Fibroblast of lung (primary cell): ENCODE measurements at places on chromosomes 1 and 21. TPM values are rescaled to one million over a fixed set of nuclear protein-coding genes. Genes with fewer than 3 reads are reported as not detected.

- H3K4me3 ChIP-seq: no peak overlapping the region
- no peaks in the 10 kb centered on the region for H3K36me3 ChIP-seq
- peaks cover 8% of the 10 kb centered on the region for H3K27me3 ChIP-seq
These were observed 4.0 kb downstream of the CASQ2 start for GRCh38 chr1:115764541-115764940.

GRCh38 chr1:171595324-171595723, 26.7 kb upstream of the MYOCOS start:
- H3K4me3 ChIP-seq: no peak overlapping the region
- H3K4me1 ChIP-seq: no peaks in the 10 kb centered on the region
- H3K27me3 ChIP-seq: no peaks in the 10 kb centered on the region
- peak; percentile 74 for DNase-seq

GRCh38 chr1:207039380-207040180, 7.0 kb upstream of the C1orf116 start:
- no peak for DNase-seq
- H3K36me3 ChIP-seq: no peaks in the 10 kb centered on the region
- no peak overlapping the region for H3K4me3 ChIP-seq
- no peaks in the 10 kb centered on the region for H3K27me3 ChIP-seq

- no peak for DNase-seq
- peaks cover 2% of the 10 kb centered on the region for H3K36me3 ChIP-seq
- no peak overlapping the region for H3K4me3 ChIP-seq
- no peak overlapping the region for H3K27ac ChIP-seq
- H3K4me1 ChIP-seq: peaks cover 6% of the 10 kb centered on the region
These were observed 688 bp upstream of the CHD5 start for GRCh38 chr1:6180707-6181311.

GRCh38 chr1:53376041-53376461, 48.2 kb upstream of the LRP8 start:
- H3K27ac ChIP-seq: no peak overlapping the region
- H3K27me3 ChIP-seq: peaks cover 7% of the 10 kb centered on the region
- no peaks in the 10 kb centered on the region for H3K4me1 ChIP-seq
- DNase-seq: no peak
- no peaks in the 10 kb centered on the region for H3K36me3 ChIP-seq

GRCh38 chr21:36321325-36322082, 1.5 kb downstream of the MORC3 start:
- DNase-seq: peak; percentile 33
- H3K36me3 ChIP-seq: no peaks in the 10 kb centered on the region
- no peaks in the 10 kb centered on the region for H3K27me3 ChIP-seq
- H3K4me1 ChIP-seq: no peaks in the 10 kb centered on the region

DNA sequence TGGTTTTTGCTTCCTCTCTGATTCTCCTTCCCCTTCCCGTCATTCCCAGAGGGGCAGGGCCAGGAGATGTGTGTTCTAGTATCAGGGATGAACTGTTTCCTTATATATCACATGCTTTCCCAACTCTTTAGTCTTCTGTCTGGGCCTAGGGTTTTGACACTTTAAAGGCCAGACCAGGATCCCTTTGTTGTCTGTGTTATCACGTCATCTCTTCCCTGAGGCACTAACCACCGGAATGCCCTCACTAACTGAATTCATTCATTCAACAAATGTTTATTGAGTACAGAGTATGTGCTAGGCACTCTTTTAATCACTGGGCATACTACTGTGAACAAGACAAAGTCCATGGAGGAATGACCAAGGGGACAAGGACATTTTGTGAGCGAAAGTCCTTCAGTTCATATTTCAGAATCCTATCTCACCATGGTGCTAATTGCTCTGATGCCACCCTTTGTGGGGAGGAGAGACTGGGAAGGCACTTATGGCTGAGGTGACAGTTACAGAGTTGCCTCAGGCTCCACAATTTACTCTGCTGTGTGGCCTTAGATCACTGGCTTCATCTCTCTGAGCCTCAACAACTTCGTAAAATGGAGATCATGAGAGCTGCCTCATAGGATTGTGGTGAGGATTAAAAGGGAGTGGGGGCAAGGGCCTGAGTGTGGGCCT, 12.0 kb upstream of the ZNF362 start:
- H3K27ac ChIP-seq: no peak overlapping the region
- H3K4me3 ChIP-seq: no peak overlapping the region
- H3K27me3 ChIP-seq: peaks cover 19% of the 10 kb centered on the region
- DNase-seq: no peak

DNA sequence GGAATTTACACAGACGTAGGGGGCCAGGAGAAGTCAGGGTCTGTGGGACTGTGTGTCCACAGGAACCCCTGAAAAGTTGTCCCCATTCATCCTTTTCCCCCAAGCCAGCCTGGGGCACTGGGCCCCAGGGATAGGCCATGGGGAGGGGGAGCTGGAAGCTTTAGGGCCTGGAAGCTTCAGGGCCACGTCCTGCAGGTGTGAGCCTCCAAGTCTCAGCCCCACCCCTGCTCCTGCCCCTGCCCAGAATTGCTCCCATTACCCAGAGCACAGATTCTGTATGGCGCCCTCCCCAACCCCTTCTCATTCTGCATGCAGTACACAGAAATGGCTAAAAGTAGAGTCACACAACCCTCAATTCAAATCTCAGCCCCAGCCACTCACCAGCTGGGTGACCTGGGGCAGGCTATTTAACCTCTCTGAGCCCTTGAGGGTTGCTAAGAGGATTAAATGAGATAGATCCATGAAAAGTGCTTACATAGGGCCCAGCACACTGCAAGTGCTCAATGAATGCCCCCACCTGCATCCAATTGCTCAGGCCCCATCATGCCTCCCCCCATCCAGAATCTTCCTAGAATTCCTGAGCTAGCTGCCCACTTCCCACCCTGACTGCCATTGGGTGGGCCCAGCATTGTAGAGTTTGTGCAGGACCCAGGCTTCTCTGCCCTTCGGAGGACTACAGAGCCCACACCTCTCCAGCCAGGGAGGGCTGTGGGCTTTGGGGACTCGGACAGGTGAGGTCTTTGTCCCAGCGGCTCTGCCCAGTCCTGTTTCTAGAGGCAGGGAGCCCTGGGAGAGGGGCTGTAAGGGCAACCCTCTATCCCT, 6.5 kb downstream of the RAP1GAP start:
- no peaks in the 10 kb centered on the region for H3K4me1 ChIP-seq
- DNase-seq: no peak
- peaks cover 15% of the 10 kb centered on the region for H3K27me3 ChIP-seq
- no peak overlapping the region for H3K27ac ChIP-seq
- H3K4me3 ChIP-seq: no peak overlapping the region

DNA sequence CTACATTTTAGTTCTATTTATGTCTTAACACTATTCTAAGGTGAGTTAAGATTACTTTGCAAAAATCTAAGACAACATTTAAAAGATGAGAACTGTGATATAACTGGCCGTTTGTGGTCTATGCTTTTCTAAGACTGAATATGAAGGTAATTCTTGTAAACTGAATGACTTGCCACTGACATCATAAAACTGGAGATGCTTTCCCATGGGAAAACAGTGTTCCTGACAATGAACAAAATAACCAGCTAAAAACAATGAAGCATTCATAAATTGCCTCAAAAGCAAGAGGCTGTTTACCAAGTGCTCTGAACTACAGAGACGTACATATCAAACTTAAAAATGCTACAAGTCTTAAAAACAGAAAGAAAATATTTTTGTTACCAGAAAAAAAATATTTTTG, 54.7 kb downstream of the APP start:
- peak overlapping the region; percentile 23 for H3K27ac ChIP-seq
- no peaks in the 10 kb centered on the region for H3K27me3 ChIP-seq
- no peak overlapping the region for H3K4me3 ChIP-seq
- DNase-seq: peak; percentile 66
- no peaks in the 10 kb centered on the region for H3K4me1 ChIP-seq

DNA sequence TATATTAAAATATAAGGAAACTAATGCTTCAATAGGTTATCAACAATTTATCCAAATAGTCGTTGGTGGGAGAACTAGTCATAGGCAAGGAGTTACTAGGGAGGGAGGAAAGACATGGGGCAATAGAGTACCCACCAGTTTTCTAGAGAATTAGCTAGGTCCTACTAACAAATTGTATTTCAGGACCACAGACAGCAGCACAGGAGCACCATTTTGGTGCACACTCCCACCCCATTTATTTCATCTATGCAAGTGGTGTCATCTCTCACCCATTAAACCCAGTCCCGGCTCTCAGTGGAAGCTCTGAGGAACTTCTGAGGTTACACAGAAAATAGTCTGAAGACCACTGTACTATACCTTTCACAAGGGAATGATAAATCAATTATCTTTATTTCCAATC, 89.0 kb upstream of the BCAR3 start:
- H3K4me3 ChIP-seq: no peak overlapping the region
- no peaks in the 10 kb centered on the region for H3K4me1 ChIP-seq
- H3K36me3 ChIP-seq: no peaks in the 10 kb centered on the region
- H3K27ac ChIP-seq: no peak overlapping the region

DNA sequence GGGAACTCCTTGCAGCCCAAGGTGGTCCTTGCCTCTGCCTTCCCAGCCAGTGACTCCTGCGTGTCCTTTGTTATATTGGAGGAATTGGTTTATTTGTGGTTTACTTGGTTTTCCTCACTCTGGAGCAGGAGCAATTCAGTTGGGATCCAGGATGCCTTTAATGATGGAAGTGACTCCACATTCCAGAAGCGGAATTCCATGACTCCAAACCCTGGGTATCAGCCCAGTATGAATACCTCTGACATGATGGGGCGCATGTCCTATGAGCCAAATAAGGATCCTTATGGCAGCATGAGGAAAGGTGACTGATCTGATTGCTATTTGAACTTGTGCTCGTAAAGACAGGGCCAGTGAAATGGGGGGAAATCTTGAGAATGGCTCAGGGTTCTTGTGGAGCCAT, 15.1 kb upstream of the PIGV start:
- peak overlapping the region; percentile 98 for H3K27ac ChIP-seq
- H3K36me3 ChIP-seq: peaks cover 24% of the 10 kb centered on the region
- H3K27me3 ChIP-seq: no peaks in the 10 kb centered on the region
- peaks cover 41% of the 10 kb centered on the region for H3K4me1 ChIP-seq
- H3K4me3 ChIP-seq: no peak overlapping the region

DNA sequence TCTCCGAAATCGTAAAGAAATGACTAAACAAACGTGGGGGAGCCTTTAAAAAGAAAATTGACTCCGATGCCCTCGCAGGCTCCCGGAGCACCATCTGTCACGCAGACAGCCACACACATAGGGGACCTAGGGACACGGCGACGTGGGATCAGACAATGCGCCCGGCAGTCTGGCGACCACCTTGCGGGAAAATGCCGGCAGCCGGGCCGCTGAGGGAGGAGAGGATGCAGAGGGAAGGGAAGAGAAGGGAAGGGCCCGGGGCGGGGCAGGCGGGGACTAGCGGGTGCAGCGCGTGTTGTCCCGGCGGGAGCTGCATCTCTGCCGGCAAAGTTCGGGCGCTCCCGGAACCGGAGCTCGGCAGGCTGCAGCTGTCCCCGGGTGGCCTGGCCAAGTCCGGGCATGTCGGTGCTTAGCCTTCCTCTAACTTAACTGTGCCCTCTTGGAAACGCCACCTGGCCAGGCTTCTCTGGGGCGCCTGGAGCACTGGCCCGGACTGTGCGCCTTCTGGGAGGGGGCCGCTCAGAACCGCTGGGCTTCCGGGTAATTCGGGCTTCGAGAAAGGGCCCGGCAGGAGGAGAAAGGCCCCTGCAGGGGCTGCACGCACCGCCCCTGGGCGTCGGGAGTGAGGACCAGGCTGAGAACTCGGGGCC, 1.8 kb downstream of the NHLH2 start:
- H3K36me3 ChIP-seq: no peaks in the 10 kb centered on the region
- no peak overlapping the region for H3K4me3 ChIP-seq
- DNase-seq: no peak
- peaks cover 4% of the 10 kb centered on the region for H3K4me1 ChIP-seq
- peaks cover 51% of the 10 kb centered on the region for H3K27me3 ChIP-seq
- H3K27ac ChIP-seq: no peak overlapping the region

The AIDA gene
- 106 and 153 TPM in 2 replicates for polyA plus RNA-seq
